ENCODE measurements at places on chromosomes 1 and 21.

DNA sequence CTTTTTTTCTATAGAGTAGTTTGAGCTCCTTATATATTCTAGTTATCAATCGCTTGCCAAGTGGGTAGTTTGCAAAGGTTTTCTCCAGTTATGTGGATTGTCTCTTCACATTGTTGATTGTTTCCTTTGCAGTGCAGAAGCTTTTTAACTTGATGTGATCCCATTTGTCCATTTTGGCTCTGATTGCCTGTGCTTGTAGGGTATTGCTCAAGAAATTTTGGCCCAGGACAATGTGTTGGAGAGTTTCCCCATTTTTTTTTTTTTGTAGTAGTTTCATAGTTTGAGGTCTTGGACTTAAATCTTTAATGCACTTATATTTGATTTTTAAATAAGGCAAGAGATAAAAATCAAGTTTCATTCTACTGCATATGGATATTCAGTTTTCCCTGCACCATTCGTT lies 774.8 kb upstream of the ADAMTS5 start:
- no peak for DNase-seq

GRCh38 chr1:234989479-234990327 lies 138.9 kb downstream of the TOMM20 start:
- DNase-seq, result no peak

GRCh38 chr1:245096311-245097066 lies 58.3 kb upstream of the KIF26B start:
- no peak for DNase-seq

DNA sequence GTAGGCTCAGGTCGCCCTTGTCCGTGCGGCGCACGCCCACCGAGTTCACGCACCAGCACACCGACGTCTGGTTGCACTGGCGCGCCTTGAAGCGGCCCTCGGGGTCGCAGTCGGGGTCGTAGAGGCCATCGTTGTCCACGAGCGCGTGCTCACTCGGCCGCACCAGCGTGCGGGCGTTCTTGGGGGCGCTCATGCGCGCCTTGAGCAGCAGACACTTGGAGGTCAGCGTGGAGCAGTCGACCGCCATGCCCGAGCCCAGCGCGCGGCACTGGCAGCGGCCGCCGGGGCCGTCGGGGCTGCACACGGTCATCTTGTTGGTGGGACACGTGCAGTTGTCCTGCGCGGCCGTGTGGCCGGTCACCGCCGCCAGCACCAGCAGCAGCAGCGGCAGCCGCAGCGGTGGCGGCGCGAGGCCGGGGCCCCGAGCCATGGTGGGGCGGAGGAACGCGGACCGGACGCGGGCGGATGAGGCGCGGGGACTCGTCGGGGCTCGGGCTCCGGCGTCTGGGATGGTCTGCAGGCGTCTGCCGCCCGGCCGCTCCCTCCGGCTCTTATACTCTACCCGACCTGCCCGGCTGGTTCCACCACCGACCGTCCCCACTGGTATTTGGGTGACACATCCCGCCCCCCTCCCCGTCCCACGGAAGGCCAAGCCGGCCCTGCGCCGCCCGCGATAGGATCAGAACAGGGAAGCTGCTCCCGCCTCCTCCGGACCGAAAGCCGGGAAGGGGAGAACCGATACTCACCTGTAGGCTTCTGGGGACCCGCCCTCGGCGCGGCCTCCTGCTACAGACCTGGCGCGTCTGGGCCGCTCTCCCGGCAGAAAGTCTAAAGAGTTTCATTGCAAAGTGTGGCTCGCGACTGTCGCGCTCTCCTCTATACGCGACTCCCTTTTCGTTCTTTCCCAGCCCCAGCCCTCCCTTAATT lies at the start of gene TACSTD2:
Gene TACSTD2 (minus strand): TSS at position 526 of the 927 bp plus-strand sequence. CDS start 96 bp downstream, at position 430.
- DNase-seq, result no peak

DNA sequence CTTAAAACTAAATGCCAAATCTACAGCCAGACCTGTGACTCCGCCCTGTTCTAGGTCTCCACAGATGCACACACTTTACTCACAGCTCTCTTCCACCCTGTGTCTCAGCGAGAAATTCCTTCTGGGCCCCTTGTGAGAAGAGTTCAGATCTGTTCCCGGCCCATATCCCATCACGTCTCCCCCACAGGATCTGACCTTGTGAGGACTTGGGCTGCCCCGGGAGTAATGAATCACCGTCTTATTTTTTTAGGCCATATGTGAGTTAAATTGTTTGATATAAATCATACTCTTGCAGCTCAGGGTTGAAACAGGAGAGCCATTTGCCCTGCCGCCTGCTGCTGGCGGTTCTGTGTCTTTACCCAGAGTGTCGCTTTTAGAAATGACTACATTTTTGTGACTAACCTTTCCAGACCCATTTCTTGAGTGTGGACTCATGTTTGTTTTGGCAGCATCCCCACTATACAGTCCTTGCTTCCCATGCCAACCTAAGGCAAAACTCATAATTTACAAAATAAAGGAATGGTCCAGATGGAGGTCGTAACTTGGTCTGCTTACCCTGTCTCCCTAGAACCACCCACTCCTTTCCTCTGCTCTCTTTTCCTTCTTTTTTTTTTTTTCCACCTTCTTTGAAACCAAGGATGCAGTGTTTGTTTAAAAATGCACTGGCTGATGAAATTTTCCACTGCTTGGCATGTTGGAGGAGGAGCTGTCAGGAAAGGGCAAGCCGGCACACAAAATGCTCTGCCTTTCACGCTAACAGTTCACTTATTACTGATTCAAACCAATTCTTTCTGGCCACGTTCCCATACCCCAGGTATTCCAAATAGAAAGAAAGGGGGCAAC lies 98.0 kb upstream of the C1orf105 start:
- no peak for DNase-seq

- no peak for DNase-seq
Observed at GRCh38 chr1:158098256-158098655, 82.4 kb upstream of the CD1D start.

DNA sequence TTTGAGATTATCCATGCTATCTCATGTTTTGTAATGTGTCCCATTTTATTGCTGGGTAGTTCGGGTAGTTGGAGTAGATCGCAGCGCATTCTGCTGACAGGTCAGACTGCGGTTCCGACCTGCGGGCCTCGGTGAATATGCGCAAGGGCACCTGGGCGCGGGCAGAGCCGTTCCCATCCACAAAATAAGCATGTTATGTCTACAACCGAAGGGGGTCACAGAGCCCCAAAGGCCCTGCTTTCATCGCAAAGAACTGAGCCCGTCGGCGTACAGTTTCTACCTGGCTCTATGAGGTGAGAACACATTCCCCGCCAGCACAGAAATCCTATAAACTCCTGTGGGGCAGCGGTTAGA lies 88.4 kb downstream of the PRKAB2 start:
- no peak for DNase-seq

GRCh38 chr1:192888574-192888973 lies 79.7 kb downstream of the RGS2 start:
- DNase-seq, result no peak

GRCh38 chr1:11485191-11485590 lies 6.2 kb downstream of the DISP3 start:
- no peak for DNase-seq

- no peak for DNase-seq
Observed at GRCh38 chr1:50371749-50372148, 51.5 kb downstream of the DMRTA2 start.
